Activated T-helper 17 cell treated with anti-CD3 and anti-CD28 coated beads, Interleukin-2, amount 50 U/mL, for 72 hours (primary cell): ENCODE measurements at places on chromosomes 7 and 10. TPM values are rescaled to one million over a fixed set of nuclear protein-coding genes. Genes with fewer than 3 reads are reported as not detected.

MCU gene
- 19.1 TPM for total RNA-seq

GFRA1 gene
- total RNA-seq = not detected

SLC26A5 gene
- not detected for total RNA-seq

PDLIM1 gene
- 0.42 TPM for total RNA-seq

KIAA1549 gene
- total RNA-seq = 1.2 TPM

SFTPD gene
- not detected for total RNA-seq

SKIDA1 gene
- 0.95 TPM for total RNA-seq

GNGT1 gene
- total RNA-seq = not detected

CARD11 gene
- 98.7 TPM for total RNA-seq

PIK3CG gene
- total RNA-seq = 25.7 TPM

ZNF503 gene
- 0.30 TPM for total RNA-seq

MIOS gene
- total RNA-seq = 24.9 TPM

ZP3 gene
- 13.0 TPM for total RNA-seq

ADCY1 gene
- 6.3 TPM for total RNA-seq

SUN3 gene
- 0.50 TPM for total RNA-seq

ALOX5 gene
- 4.0 TPM for total RNA-seq

RASA4B gene
- total RNA-seq = 14.1 TPM

RTKN2 gene
- 5.6 TPM for total RNA-seq
